ENCODE measurements at places on chromosomes 5 and 9.

DNA sequence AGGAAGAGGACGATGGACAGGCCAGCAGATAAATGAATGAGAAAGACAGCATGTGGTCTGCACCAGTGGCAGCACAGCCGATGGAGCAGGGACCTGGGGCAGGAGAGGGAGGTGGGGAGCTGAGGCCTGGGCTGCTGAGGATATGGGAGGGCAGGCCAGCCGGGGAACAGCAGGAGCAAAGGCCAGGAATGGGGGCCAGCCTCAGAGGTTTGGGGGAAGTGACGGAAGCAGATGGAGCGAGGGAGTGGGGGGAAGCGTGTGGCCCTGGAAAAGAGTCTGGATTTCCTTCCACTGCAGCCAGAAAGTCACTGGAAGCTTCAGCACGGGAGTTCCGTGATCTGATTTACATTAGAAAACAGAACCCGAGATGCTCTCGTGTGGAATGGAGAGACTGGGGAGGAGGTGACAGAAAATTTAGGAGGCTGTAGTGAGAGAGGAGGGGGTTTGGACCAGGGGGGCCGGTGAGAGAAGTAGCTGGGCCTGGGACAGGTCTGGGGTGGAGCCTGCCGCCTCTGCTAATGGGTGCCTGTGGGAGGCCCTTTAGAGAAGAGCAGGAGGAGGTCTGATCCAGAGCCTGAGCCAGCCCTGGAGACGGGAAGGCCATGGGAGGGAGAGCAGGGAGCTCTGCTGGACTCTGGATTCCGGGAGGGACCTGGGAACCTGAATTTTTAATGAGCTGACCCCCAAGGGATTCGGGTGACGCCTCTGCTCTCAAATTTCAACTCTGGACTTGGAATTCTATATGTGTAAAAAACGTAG, 65.4 kb downstream of the TSPAN17 start:
- no peak for DNase-seq

GRCh38 chr9:109369285-109369684, 48.4 kb upstream of the EPB41L4B start:
- DNase-seq: no peak

GRCh38 chr5:42605490-42605889, 151.1 kb upstream of the CCDC152 start:
- DNase-seq: no peak

GRCh38 chr9:33791117-33791516, 4.2 kb upstream of the PRSS3 start:
- no peak for DNase-seq

DNA sequence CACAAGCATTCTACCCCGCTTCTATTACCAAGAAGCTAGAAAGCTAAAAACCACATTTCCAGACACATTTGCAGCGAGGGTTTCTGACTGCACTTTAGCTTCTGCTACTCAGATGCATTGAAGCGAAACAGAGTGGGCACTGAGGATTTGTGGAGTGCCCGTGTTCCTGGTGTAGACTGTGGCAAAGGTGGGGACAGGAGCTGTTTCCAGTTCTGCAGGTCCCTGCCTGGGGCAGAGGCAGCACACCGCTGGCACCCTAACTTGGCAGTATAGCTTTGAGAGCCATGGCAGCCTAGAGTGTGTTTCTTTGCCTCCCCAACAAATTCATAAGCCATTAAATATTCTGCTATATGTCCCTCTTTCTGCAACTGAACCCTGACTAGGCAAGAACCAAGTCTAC, 108.6 kb upstream of the SPOCK1 start:
- no peak for DNase-seq

Measured in stimulated activated CD4-positive, alpha-beta T cell treated with anti-CD3 and anti-CD28 coated beads, Interleukin-1b, Interleukin-23, amount 100 ng/mL, for 1 hour (primary cell).